ENCODE measurements at places on chromosomes 12 and 14.

DNA sequence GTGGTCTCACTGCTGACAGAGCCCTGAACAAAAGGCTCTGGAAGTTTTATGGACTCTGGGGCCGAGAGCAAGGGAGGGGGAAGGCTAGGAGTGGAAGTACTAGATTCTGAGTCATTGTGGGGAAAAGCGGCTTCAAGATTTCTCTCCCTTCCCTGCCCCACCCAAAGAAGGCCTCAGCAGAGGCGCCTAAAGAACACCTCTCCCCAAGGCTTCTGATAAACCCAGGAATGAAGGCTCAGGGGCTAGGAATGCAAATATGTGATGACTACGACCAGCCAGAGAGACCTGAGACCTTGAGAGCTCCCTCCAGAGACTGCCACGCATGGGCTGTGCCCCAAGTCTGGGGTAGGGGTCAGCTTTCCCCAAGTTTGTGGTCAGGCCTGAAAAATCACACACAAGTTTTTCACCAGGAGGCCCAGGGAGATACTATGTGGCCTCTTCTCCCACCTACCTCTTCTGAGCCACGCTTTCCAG lies 130.7 kb upstream of the HIF1A start:
- no peak for DNase-seq

DNA sequence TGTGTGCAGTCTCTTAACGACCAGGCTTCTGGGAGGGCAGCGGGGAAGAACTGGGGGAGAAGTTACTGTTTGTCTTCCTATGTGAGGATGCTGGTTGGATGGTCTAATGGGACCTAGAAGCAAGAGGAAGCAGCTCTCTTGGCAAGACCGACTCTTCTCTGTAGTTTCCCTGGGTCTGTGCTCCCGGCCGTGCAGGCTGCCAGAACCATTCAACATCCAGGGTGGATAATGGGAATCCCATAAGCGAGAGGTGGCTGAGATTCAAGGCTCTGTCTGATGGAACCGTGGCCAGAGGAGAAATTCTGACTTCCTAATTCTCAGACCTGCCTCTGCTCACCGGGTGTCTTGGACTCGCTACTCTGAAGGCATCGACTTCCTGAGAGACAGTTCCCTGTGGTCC lies 561.0 kb upstream of the TBX3 start:
- DNase-seq, result no peak

DNA sequence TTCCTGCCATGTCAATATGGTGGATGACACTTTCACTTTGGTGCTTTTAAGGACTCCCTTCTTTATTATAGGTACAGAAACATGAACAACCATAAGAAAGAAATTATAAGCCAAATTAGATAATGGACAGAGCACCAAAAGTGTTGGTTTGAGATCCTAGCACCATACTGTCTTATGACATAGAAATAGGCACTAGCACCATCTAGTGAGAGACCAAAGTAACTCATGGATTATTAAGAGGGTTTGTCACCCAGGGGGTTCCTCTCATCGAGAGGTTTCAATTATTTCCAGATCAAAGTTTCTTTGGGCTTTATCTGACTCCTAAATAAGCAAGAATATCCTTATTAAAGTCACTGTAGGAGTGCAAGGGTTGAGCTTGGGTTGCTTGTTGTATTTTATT lies 153.0 kb upstream of the DIO2 start:
- DNase-seq, result no peak

- DNase-seq, result no peak
Measured at GRCh38 chr12:125222876-125223275, 157.6 kb downstream of the AACS start.

- DNase-seq, result no peak
Measured at GRCh38 chr12:79532907-79533288, 157.9 kb downstream of the PAWR start.

- DNase-seq, result no peak
Measured at GRCh38 chr12:1792406-1792805, 28.0 kb upstream of the LRTM2 start.

DNA sequence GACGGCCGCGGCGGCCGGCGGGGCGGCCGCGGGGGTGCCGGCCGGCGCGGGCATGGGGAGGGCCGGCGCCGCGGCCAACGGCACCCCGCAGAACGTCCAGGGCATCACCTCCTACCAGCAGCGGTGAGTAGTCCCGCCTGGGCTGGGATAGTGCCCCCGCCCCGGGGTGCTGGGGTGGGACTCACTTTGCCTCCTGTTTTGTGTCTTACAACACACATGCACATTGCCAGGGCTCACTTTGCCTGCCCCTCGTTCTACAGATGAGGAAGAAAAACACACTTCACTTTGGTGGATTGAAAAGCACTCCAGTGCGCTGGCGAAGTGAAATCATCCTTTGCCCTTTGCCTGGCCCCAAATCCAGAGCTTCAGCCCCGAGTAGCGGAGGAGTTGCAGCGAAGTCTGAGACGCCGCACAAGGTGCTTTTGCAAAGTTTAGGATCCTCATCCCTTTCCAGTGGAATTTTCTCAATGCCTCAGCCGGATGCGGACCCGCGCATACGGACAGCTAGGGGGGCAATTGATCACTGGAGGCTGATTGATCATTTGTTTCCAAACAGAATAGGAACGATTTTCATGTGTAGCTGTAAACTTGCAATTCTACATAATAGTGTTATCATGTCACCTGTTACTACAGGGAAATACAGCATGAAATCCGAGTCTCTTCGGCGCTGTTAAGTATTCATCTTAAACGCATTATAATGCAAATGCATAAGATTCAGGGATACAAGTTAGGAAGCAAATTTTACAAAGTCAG lies 3.6 kb upstream of the NPAS3 start:
- no peak for DNase-seq

DNA sequence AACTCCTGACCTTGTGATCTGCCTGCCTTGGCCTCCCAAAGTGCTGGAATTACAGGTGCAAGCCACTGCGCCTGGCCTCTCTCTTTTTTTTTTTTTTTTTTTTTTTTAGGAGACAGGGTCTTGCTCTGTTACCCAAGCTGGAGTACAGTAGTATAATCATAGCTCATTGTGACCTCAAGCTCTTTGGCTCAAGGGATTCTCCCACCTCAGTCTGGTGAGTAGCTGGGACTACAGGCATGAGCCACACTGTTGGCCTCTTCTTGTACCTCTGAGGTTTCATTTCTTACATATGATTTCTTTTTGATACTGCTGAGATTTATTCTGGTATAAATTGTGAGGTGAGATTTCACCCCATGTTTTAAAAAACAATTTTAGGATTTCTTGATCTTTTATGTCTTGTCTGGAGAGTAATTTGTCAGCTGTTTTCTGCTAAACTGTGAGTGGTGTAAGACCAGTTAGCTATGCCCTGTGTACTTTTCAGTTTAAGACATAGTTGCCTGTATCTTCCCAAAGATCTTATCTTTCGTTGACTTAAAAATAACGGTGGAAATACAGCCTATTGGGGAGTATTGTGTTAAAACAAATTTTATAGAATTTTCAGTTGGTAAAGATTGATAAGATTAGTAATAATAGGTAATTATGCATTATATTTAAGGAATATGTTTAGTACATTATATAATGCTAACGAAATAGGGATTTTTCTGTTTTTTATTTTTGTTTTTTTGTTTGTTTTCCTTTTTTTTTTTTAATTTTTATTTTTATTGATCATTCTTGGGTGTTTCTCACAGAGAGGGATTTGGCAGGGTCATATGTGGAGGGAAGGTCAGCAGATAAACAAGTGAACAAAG lies 31.7 kb downstream of the WDR20 start:
- no peak for DNase-seq

- peak; percentile 69 for DNase-seq
Measured at GRCh38 chr12:113196990-113197389, 11.5 kb downstream of the RITA1 start.

- no peak for DNase-seq
Measured at GRCh38 chr14:94355191-94355794, 32.2 kb upstream of the SERPINA6 start.

DNA sequence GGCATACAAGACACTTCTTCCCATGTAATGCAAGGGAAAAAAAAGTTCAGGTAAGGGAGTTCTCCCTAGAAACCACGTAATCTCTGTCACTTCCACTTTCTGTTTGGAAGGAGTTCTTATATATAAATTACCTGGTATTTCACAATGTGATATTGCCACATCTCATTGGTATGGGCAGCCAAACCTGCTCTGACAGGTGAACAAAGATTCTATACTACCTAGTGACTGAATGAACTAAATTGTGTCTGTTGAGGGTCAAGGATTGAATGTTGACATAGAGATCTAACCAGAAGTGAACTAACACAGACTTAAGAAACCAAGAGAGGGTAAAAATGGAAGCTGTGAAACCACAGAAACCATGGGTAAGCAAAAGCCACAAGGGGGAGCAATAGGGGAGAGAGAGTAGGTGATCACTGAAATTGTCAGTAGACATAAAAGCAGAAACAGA lies 161.3 kb downstream of the RPL10L start:
- DNase-seq, result no peak

DNA sequence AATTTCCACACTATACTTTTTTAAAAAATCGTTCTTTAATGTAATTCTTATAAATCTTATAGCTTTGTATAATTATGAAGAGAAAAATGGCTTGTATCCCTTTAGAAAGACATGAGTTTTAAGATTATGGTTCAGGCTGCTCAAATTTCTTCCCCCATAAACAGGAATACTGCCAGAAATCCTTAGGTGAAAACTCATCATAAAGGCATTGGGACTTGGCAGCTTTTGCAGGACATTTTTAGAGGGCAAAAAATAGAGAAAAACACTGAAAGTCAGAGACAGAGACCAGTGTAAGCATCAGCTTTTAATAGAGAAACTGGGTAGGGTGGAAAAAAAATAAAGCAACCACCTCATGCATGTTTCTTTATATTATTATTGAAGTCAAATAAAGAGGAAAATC lies 29.1 kb downstream of the LRRK2 start:
- no peak for DNase-seq

DNA sequence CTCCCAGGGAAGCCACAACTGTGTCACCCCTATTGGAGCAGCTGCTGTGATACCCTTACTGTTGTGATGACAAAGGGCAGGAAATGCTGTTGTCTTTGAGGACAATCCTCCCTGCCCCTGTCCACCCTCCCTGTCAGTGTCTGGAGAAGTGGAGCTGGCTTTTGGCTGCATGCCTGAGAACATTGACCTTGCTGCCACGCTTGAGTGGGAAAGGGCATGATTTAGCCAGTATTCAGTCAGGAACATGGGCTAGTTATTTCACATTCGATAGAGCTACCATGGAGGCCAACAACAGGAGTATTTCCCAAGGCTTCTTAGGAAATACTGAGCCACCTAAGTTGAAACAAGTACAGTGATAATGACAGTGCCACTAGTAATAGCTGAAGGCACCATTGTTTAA lies 59.4 kb downstream of the MYRFL start:
- no peak for DNase-seq

DNA sequence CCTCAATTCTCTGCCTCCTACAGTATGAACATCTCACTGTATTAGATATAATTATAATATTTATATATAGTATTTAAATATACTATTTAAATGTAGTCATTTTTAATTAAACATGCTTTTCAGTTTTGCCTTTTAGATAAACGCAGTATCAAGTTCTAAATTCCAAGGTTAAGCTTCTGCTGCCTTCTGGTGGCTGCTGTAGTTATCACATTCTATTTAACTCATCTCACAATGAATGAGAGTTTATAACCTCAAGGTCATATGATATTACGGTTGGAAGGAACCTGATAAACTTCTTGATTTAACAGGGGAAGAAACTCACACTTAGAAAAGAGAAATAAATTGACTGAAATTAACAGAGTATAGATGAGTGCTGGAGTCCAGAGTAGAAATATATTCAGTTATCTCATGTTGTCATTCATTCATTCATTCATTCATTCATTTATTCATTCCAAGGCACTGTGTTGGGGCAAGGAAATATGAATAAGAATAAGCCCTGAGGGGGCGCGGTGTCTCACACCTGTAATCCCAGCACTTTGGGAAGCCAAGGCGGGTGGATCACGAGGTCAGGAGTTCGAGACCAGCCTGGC lies 31.9 kb downstream of the GUCY2C start:
- DNase-seq, result peak; percentile 54

- no peak for DNase-seq
Measured at GRCh38 chr14:54712465-54713200, 145.7 kb downstream of the SAMD4A start.

GRCh38 chr14:100782516-100783320 lies 43.2 kb upstream of the MEG3 start:
- no peak for DNase-seq

DNA sequence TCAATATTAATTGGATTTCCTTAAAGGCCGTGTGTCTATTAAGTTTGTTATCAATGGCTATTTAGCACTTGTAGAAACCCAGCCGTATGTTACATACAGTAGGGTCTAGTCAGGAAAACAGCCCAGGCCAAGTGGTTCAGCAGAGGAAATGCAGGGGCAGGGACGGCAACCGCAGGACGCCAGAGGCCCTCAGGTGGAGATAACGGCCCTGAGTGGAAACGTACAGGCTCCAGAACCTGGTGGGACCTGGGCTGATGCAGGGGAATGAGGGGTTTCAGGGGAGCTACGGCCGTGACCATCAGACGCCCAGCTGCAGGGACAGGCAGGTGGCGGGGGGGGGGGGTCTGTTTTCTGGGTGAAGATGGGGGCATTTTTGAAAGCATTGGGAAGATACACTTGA lies 3.7 kb upstream of the ANKLE2 start:
- no peak for DNase-seq

DNA sequence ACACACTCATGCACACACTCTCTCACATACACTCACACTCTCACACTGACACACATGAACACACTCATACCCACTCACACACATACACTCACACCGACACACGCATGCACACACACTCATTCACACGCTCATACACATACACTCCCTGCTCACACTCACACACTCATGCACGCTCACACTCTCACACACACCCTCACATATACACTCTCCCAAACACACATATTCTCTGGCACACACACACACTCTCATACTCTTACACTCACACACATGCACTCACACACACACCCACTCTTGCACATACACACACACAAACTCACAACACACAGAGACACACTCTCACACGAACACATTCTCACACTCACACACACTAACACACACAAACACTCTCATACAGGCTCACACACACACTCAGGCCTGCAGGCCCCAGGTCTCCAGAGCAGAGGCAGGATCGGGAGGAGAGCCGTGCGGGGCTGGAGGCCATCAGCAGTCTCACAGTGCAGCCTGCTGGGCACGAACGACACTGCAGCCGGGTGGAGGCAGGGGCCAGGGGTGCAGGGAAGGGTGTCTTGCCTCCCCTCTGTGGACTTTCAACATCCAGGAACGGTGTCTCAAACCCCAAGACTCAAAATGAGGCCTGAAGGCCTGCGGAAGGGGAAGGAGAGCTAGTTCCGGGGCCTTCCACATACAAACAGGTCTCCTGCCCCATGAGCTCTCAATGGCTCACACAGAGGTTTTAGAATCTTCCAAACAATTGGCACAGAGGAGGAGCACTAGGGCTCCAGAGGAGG lies 148.7 kb downstream of the ANO2 start:
- DNase-seq, result no peak
